RKO (cell line): ENCODE measurements at places on chromosomes 13 and 19.

- peak; percentile 95 for DNase-seq
Measured at GRCh38 chr13:33285420-33286124, at the start of gene STARD13. STARD13 (minus strand) TSS chr13:33285755; CDS start chr13:33285638, 117 bp downstream.

- no peak for DNase-seq
Measured at GRCh38 chr19:51551673-51552432, 19.2 kb upstream of the ZNF175 start.

GRCh38 chr13:97695684-97696083, 257.8 kb upstream of the IPO5 start:
- no peak for DNase-seq

- peak; percentile 61 for DNase-seq
Measured at GRCh38 chr19:34351382-34351826, 13.6 kb upstream of the GPI start.

DNA sequence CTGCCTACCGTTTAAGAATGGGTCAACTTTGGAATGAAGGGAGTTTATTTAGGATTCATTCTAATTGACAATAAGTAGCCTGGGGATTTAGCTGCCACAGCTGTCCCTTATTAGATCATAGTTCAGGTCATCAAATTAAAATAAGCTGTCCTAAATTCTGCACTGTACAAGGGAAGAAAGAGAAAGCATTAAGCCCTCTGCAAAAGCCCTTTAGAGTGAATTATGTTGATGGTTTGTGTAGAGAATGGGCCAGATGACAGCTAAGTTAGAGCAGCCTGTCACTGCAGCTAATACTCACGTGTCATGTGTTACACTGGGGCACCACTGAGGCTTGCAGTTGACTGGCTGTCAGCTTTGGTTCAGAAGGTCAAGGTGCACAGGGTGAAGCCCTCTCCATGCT, 737.1 kb upstream of the SLC10A2 start:
- DNase-seq = no peak

- no peak for DNase-seq
Measured at GRCh38 chr13:42064259-42064658, 15.8 kb downstream of the DGKH start.

DNA sequence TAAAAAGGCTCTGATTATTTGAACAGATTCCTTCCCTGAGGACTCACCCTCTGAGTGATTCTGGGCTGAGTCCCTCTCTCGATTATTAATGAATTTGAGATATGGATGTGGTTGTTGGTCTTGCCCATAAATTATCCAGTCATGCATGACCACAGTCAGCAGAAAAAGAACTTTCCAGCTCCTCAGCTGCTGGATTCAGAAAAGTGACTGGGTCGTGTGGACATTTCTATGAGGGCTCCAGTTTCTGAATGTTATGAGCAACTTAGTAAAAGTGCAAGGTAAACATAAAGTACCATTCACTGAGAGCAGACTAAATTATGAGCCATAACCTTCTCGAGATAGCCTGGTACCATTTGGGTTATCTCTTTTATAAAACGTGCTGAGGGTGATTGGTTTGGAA, 100.1 kb upstream of the CLDN10 start:
- DNase-seq = no peak

- DNase-seq = no peak
Measured at GRCh38 chr19:2255112-2255845, 938 bp downstream of the JSRP1 start.

GRCh38 chr13:97214921-97215320, 7.2 kb upstream of the MBNL2 start:
- DNase-seq = no peak

- peak; percentile 47 for DNase-seq
Measured at GRCh38 chr19:16801600-16802013, 27.6 kb upstream of the SIN3B start.

DNA sequence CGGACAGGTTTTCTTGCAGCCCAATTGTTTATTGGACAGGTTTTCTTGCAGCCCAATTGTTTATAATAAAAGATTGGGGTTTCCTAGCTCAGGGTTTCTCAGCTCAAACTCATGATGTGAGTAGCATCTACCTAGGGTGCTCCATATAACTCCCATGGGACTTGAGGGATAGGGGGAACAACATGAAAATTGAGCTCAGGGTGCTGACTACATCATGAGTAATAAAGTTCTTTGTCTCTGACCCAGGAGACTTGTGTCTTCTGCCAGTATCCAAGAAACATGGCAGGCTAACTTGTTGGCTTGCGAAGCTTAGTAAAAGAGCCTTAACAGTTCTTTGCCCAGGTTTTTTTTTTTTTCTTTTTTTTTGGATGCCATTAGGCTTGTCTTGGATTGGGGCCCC, 59.2 kb upstream of the MYCBP2 start:
- DNase-seq = peak; percentile 20

- no peak for DNase-seq
Measured at GRCh38 chr13:24050292-24050711, 110.2 kb upstream of the SPATA13 start.

GRCh38 chr19:44850641-44851109, 4.6 kb downstream of the NECTIN2 start:
- no peak for DNase-seq

DNA sequence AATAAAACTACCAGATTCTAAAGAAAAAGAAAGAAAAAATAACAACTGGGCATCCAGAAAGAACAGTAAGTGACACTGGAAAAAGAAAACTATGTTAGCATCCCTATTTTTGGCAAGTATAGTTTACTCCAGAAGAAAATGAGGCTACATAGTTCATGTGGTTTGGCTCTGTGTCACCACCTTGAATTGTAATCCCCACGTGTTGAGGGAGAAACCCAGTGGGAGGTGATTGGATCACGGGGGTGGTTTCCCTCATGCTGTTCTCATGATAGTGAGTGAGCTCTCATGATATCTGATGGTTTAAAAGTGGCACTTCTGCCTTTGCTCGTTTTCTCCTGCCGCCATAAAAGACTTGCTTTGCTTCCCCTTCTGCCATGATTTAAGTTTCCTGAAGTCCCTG, 76.9 kb downstream of the ITGBL1 start:
- no peak for DNase-seq

DNA sequence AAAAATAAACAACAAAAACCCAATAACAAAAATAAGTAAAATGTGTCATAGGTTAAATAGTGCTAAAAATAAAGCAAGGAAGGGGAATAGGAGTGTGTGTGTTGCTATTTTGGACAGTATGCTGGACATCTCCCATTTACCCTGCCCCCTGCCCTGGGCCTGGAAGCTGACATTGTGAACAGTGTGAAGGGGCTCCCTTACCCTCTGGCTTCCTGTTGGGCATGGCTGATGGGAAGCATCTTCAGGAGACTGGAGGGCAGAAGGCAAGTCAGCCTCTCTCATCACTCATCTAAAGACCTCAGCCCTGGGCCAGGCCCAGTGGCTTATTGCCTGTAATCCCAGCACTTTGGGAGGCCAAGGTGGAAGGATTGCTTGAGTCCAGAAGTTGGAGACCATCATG, 26.7 kb downstream of the KCTD15 start:
- no peak for DNase-seq

- DNase-seq = no peak
Measured at GRCh38 chr13:101627556-101627943, 175.1 kb downstream of the ITGBL1 start.

DNA sequence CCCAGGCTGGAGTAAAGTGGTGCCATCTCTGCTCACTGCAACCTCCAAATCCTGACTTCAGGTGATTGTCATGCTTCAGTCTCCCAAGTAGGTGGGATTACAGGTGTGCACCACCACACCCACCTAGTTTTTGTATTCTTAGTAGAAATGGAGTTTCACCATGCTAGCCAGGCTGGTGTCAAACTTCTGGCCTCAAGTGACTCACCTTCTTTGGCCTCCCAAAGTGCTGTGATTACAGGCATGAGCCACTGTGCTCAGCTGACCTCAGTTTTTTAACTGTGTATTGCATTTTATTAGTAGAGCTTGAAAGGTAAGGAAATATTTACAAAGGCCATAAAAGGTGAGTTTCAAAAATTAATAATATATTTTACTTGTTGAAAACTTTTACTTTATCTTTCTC, 2.3 kb downstream of the ZNF726 start:
- peak; percentile 12 for DNase-seq

GRCh38 chr13:55682776-55683175, 1457.9 kb upstream of the PRR20A start:
- DNase-seq = no peak

DNA sequence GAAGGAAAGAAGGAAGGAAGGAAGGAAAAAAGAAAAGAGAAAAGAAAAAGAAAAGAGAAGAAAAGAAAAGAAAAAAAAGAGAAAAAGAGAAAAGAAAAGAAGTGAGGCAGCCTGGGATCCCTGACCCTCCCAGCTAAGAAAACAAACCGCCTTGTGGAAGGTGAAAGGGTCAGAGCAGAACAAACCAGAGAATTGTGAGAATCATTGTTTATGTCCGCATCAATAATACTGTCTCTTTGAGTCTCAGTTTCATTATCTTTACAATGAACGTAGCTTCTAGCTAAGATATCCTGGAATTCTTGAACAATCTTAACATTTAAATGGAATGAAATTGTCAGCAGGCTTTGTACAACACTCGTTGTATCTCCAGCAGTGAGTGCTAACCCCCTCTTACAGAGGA, 66.4 kb upstream of the SERP2 start:
- DNase-seq = no peak

- DNase-seq = no peak
Measured at GRCh38 chr13:97353927-97354675, 79.9 kb upstream of the RAP2A start.

DNA sequence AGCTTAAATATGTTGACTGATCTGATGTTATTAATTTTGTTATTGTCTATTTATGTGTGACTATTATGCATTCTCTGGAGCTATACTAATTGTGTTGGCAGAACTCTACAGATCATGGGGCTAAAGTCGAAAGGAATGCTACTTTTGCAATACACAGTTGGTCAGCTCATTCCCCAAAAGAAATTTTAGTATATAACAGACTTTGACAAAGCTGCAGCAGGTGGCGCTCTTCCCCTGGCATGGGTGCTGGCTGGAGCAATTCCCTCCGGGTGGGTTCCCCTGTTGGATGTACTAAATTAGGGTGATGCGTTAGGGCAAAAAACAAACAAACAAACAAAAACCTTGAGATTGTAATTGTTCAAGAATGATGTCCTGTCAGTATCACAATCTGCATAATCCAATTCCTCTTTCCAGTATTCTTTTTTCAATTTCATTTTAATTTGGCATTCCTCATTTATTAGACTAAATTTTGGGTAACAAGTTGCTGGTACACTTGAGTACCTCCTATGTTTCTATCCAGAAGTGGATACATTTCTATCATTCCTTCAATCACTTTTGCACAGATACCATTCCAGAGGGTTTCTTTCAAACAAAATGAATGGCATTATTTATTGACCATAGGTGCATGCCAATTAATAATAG, 322.8 kb upstream of the EDNRB start:
- peak; percentile 50 for DNase-seq

GRCh38 chr13:28043224-28043623, 54.7 kb upstream of the URAD start:
- DNase-seq = no peak

GRCh38 chr13:75225288-75226032, 256.5 kb downstream of the TBC1D4 start:
- no peak for DNase-seq

GRCh38 chr19:54921082-54921481, 15.1 kb downstream of the NCR1 start:
- no peak for DNase-seq

DNA sequence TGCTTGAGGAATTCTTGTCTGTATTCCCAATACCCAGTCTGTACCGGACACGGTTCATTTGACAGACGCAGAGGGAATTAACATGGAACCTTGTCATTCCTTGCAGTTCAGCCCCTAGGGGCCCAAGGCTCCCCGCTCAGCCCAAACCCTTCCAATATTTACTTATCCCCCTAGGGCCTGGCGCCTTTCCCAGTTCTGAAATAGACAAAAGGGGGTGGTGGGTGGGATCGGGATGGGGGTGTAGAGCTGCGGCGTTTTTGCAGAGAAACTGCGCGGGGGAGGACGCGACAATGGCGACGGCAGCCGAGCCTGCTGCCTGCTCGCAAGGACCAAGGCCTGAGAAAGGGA, 583 bp downstream of the AKAP8L start:
- DNase-seq = peak; percentile 20

GRCh38 chr13:38981096-38981495, 9.5 kb downstream of the STOML3 start:
- no peak for DNase-seq

GRCh38 chr13:110126391-110126961, 180.5 kb downstream of the COL4A1 start:
- peak; percentile 39 for DNase-seq

GRCh38 chr13:23902975-23903905, 5.9 kb upstream of the C1QTNF9B start:
- DNase-seq = no peak

- DNase-seq = no peak
Measured at GRCh38 chr19:33676999-33677665, 55.4 kb downstream of the CHST8 start.

- DNase-seq = peak; percentile 26
Measured at GRCh38 chr13:83618966-83619365, 263.3 kb downstream of the SLITRK1 start.

DNA sequence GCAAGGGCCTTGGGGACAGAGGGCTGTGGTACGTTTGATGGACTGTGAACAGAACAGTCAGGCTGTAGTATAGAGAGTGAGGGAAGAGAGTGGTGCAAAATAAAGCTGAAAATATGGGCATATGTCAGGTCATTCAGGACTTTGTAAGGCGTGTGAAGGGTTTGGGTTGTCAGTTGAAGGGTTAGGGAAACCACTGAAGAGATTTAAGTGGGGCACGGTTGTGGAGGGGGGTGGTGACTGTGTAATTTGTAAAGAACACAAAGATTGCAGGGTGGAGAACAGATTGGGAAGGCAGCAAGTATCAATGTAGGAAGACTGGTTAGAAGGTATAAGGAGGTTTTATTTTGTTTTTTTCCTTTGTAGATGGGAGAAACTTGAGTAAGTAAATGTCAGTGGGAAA, 349.8 kb downstream of the DLEU7 start:
- DNase-seq = no peak

DNA sequence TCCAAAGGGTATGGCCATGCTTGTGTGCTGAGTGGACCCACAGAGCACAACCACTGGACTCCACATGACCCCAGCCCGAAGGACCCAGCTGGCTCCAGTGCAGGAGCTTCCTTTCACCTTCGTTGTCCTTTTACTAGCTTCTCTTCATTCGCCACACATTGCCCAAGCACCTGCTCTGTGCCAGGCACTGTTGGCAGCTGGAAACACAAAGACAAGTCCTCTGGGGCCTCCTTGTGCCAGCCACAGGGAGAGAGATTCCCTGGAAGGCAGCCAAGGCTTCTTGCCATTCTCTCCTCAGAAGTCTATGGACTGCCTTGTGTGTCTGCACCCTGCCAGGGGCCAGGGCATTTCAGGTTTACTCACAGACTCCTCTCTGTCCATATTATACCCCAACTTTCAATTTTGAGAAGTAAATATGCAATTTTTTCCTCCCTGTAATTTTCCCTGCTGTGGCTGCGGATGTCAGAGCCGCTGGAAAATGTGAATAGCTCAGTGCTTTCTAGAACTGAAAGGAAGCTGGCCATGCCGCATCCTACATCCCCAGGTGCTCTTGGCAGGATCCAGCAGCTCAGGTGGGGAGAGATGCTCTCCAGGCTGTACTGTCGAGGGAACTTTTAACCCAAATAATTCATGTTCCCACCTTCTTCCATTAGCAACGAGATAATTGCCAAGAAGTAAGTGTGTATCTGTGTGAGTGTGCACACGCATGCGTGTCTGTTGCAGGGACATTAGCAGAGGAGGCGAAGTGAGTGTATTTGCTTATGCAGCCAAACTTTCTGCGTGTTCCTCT, 57.2 kb downstream of the CHST8 start:
- DNase-seq = no peak
